Fibroblast of lung (primary cell): ENCODE measurements at places on chromosomes 6 and 20. TPM values are rescaled to one million over a fixed set of nuclear protein-coding genes. Genes with fewer than 3 reads are reported as not detected.

The DAAM2 gene
- total RNA-seq = 25.9 and 41.5 TPM in 2 replicates

The CSNK2A1 gene
- 89.4 and 124 TPM in 2 replicates for total RNA-seq

The DIDO1 gene
- total RNA-seq = 27.7 and 33.2 TPM in 2 replicates

The MEP1A gene
- not detected in 2 replicates for total RNA-seq

The SEL1L2 gene
- total RNA-seq = not detected in 2 replicates

The ROS1 gene
- under 0.01 TPM in 2 replicates for total RNA-seq

The MLN gene
- total RNA-seq = not detected in 2 replicates

The RAD21L1 gene
- 0.50 TPM in 1 of 2 replicates, not detected in the other for total RNA-seq

The BCAS4 gene
- 12.1 and 33.7 TPM in 2 replicates for total RNA-seq

The MUC22 gene
- total RNA-seq = not detected in 2 replicates

The C20orf141 gene
- total RNA-seq = not detected in 2 replicates

The SPTLC3 gene
- total RNA-seq = 4.0 and 5.9 TPM in 2 replicates

- peak; percentile 73 for DNase-seq
Observed at GRCh38 chr20:266596-267562, 9.4 kb downstream of the DEFB132 start.

GRCh38 chr20:20201639-20202038, 149.3 kb downstream of the CFAP61 start:
- no peak for DNase-seq

- peak; percentile 76 for DNase-seq
Observed at GRCh38 chr6:96878143-96878542, 19.5 kb downstream of the NDUFAF4 start.

GRCh38 chr20:4169360-4170190, 154.2 kb upstream of the RNF24 start:
- no peak for DNase-seq

DNA sequence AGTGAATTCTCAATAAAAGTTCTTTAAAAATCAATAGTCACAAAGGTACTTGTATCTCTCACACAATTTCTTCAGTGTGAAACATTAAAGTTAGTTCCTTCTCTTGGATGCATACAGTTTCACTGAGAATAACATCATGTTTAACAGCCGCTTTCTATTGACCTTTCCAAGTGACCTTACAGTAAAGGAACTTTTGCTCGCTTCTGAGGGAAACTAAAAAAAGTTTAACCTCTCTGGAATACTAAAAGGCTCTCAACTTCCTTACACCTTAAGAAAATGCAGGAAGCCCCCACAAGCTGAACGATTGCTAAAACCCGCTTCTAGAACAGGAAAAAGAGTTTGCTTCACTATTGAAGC, 1.3 kb downstream of the RRAGD start:
- no peak for DNase-seq

DNA sequence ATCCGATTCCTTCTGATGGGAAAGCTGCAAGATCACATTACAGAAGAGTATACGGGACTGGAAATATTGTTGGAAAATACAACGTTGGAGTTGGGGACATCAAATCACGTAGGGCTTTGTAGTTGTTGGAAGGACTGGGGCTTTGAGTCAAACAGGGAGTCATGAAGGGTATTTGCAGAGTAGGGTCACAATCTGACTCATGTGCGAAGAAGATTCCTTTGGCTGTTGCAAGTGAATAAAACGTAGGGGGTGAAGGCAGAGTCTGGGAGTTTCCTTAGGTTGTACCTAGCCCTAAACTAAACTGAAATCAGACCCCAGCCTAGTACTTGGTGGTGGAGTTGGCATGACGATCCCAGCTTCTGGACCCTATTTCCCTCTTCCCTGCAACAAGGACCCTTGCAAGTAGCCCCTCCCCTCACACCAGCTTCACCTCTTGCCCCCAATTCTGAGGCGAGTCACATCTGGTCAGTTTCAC, 32.3 kb downstream of the SNX5 start:
- DNase-seq = no peak

- DNase-seq = no peak
Observed at GRCh38 chr6:131331873-131332781, 196.9 kb downstream of the AKAP7 start.

GRCh38 chr6:39021779-39022178, 26.8 kb upstream of the GLP1R start:
- DNase-seq = no peak

DNA sequence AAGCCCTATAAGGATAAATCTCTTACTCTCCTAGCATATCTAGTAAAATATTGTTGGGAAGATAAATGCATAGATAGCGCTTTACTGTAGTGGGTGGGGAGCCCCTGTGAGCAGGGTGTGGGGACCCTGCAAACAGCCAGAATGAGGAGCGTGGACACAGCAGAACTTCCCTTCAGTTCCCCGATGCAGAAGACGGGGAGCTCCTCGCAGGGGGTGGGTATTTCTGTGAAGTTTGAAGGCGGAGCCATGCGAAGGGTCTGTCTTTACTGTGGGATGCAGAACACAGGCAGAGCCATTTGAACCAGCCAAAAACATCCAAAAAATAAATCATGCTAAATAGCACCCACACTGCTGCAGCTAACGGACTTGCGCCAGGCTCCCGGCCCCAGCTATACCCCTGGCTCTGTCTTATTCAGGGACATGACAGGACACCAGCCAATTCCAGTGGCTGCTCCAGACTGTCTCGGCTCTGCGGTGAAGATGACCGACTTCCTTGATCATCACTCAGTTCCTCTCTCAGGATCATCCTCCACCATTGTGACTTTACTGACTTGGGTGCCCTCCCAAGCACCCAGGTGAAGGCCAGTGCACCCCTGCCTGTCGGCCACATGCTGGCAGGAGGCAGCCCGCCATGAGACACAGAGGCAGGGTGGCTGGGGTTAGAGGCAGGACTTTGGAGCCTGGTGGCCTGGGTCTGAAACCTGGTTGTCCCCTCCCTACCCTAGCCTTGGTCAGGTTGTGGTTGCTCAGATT, 134.5 kb downstream of the SMOC2 start:
- no peak for DNase-seq

DNA sequence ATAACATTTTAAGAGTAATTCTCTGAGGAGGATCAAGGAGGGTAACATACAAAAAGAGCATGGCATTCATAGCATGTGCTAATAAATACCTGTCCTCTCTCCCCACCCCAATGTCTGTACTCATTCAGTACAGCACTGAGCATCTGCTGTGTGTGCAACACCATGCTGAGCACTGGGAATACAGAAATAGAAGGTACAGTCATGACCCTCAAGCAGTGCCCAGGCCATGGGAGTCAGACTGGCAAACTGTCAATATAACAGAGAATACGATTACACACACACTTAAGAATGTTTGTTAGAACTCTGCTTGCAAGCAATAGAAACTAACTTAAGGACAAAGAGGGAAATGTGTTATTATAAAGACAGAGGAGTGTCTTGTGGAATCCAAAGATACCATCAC, 24.7 kb upstream of the ZFAND3 start:
- peak; percentile 60 for DNase-seq

GRCh38 chr20:36306553-36307411, 643 bp downstream of the DLGAP4 start:
- DNase-seq = no peak

DNA sequence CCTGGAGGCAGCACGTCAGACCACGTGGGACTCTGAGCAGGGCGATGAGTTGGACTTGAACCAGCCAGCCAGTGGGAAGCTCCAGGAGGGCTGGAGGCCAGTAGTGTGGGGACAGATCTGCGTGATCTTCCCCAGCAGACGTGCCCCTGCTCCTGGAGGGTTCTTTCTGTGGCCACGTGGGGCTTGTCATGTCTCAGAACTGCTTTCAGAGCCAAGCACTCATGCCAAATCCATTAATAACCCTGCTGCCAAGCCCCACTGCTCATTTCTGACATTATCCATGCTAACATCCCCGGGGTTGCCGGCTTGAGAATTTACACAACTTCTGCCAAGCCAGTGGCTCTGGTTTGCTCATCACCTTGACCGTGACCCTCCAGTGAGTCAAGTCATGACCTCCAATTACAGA, 38.3 kb downstream of the SIRPA start:
- peak; percentile 61 for DNase-seq

DNA sequence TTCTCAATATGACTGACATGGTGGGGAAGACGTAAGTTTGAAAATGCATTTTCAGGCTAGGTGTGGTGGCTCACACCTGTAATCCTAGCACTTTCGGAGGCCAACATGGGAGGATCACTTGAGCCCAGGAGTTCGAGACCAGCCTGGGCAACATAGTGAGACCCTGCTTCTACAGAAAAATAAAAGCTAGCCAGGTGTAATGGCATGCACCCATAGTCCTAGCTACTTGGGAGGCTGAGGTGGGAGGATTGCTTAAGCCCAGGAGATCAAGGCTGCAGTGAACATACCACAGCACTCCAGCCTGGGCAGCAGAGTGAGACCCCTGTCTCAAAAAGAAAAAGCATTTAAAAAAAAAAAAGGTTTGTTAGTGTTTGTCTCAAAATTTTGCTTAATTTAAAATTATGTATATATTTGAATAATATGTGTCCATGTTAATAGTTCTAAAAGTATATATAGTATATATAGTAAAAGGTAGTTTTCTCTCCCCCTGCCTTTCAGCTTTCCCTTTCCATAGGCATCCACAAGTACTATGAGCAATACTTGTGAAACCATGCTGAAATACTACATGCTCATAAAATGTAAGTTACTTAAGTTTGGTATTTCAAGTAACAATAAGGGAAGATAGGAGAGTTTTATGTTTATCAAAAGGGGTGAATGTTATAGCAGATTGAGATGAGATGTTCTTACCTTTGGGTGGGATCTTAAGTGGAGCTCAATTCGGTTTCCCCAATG, 15.1 kb downstream of the PTPRA start:
- DNase-seq = no peak

- DNase-seq = no peak
Observed at GRCh38 chr6:52376763-52377162, 14.8 kb downstream of the PAQR8 start.

DNA sequence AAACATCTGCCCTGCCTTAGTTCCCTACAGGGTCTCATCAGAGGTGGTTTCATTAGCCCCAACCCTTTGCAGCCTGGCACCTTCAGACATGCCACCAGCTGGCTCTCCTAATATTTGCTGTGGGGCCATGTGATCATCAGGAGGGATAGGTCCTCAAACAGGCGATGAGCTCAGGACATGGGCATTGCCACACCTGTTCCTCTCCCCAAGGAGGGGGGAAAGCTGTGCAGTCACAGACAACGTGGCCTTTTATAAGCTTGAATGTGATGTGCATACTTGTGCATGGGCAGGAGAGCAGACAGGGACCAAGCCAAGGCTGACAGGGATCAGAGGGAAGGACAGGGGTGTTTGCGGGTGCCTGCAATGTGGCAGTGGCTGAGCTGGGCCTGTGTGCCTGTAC, 78.8 kb upstream of the ZNFX1 start:
- no peak for DNase-seq

GRCh38 chr6:101597693-101598092, 204.2 kb downstream of the GRIK2 start:
- DNase-seq = peak; percentile 95

GRCh38 chr6:54074578-54075195, 36.6 kb upstream of the MLIP start:
- DNase-seq = no peak

DNA sequence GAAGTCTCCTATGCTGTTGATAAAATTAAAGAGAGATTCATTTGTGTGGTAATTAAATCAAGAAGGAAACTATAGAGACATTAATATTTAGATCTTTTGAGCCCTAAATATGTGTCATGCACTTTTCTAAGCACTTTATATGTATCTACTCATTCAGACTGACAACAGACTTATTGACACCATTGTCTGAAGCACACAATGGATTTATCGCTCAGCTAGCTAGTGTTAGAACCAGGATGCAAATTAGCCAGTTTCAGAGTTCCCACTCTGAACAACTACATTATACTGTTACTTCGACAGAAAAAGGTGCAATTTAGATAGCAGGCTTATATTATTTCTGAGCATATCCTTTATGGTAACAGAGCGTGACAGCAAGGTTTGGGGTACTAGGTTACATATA, 27.7 kb upstream of the KIAA0408 start:
- DNase-seq = no peak

DNA sequence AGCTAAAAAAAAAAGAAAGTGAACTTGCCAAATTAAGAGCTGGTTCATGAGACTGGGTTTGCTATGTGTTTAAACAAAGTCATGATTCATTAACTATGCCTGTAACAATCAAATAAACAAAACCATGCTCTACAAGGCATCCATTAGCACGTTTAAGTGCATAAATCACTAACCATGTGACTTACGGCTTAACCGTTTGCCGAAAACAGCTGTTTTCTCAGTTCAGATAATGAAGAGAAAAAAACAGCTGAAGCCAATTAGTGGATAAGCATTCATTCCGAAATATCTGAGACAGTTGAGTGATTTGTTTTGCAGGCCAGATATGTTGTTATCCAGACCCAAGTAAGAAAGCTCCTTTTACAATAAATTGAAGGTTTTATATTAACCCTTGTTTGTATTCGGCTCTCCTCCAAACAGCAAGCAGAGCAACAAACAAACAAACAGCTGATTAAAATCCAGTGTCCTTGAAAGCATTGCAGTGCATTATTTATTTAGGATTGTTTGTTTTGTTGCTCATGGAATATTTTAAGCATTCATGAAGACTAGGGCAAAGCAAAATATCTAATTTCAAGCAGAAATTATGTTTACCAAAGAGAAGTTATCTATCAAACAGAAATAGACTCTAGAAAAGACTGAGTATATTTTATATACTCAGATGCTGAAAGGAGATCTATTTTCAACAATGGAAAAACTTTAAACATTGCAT, 343.5 kb downstream of the RFPL4B start:
- DNase-seq = peak; percentile 80

- DNase-seq = no peak
Observed at GRCh38 chr6:170456886-170457698, 96.0 kb downstream of the PSMB1 start.

DNA sequence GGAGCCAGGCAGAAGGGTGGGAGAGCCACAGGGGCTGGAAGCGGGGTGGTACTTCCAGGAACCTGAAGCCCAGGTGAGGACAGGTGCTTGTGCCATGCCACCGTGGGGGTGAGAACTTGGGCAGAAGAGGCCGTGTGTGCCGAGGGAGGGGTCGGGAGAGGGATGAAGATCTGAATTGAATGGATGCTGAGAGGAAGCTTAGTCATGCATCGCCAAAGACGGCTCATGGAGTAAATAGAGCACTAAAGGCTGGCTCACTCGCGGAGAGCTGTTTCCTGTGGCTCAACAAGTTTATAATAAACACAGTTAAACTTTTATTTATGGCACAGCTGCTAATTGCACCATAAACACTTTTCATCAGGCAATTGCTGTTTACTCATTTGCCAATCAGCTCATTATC, 21.7 kb upstream of the MYT1 start:
- no peak for DNase-seq

GRCh38 chr6:36378936-36379335, 8.5 kb downstream of the ETV7 start:
- no peak for DNase-seq

DNA sequence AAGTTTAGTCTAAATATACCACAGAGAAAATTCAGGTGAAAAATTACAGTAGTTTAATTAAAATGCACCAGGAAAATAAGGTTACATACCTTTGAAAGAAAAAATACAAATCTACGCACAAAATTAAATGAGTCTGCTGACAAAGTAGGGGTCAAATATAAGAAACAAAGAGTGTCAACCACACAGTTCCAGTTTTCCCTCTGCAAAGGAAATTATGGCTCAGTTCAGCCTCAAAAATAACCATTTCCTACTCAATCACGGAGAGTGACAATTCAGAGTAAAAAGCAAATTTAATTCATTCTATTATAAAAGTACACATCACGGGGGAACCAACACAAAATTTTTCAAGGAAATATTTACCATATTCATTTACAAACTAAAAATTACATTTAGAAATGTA, 124.8 kb downstream of the PTPRK start:
- DNase-seq = no peak
